ENCODE measurements at places on chromosomes 1 and 21.

GRCh38 chr1:152148051-152148450 is 11.0 kb downstream of the RPTN start:
- no peak for DNase-seq

DNA sequence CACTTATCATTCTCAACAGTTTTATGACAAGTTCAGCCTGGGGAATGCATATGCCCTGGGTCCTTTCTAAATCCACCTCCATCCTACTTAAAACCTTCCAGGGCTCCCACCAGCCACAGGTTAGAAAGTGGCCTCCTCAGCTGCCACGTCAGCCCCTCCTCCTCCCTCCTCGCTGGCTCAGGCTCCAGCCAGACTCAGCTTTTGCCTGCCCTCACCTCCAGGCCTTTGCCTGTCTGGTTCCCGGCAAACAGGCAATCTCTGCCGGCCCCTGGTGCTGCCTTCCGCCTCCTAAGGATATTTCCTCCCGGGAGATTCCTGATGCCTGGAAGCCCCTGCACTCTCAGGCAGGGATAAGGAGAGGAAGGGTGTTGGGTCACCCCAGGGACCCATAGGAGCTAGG is 9.5 kb downstream of the RHBG start:
- DNase-seq = no peak

DNA sequence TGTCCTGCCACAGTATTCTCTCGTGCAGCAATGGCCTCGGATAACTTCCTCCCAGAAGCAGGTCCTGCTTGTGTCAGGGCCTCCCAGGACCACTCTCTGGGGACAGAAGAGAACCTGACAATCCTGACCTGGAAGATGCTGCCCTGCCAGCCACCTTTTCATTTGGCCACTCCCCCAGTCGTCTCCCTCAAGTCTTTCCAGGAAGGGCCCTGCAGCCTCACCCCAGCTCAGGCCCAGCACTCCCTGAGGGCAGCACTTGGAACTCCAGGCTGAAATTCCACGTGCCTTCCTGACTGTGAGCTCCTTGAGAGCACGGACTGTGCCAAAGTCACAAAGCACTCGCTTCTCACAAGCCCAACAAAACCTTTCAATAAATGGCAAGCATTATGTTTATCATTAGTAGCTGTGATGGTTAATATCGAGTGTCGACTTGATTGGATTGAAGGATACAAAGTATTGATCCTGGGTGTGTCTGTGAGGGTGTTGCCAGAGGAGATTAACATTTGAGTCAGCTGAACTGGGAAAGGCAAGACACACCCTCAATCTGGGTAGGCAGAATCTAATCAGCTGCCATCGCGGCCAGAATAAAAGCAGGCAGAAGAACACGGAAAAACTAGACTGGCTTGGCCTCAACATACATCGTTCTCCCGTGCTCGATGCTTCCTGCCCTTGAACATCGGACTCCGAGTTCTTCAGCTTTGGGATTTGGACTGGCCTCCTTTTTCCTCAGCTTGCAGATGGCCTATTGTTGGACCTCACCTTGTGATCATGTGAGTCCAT is 2.3 kb upstream of the CLEC20A start:
- no peak for DNase-seq

DNA sequence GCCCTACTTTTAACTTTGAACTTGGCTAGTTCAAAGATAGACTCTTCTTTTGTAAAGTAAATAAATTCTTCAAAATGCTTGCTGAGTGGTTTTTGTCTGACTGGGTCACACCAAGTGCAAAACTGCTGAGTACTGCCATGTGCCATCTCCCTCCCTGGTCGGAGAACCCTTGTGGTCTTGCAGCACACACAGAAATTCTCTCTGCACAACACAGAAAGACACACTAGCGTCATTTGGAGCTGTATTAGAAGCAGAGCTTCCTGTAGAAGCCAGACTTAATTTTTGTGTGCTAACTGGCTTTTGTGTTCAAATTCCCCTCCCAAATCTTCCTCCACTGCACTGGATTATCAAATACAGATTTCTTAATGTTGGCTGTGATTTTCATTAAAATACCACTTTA is 2.5 kb downstream of the PSMB4 start:
- no peak for DNase-seq

DNA sequence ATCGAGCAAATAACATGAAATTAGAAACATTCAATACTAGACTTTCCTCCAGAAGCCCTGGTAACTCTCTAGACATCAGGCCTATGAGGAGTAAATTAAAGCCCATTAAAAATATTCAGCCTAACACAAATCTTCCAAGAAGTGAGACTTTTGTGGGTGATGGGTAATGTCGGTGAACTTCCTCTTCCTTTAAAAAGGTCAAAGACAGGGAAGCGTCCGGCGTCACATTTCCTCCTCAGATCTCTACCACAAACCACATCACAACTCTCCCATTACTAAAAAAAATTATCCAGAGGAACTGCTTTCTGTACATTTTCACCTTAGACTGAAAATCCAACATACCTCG is 1.4 kb downstream of the EIF4G3 start:
- DNase-seq = peak; percentile 95
